ENCODE measurements at places on chromosomes 1 and 21.

- no peak for DNase-seq
These were observed 10.6 kb upstream of the F3 start for GRCh38 chr1:94552071-94552586.

GRCh38 chr1:156479093-156480015 is 21.2 kb downstream of the MEF2D start:
- DNase-seq: no peak

GRCh38 chr1:245768596-245768995 is 613.8 kb downstream of the KIF26B start:
- DNase-seq: no peak

- DNase-seq: no peak
These were observed 54.1 kb upstream of the TRIM67 start for GRCh38 chr1:231107600-231108326.

DNA sequence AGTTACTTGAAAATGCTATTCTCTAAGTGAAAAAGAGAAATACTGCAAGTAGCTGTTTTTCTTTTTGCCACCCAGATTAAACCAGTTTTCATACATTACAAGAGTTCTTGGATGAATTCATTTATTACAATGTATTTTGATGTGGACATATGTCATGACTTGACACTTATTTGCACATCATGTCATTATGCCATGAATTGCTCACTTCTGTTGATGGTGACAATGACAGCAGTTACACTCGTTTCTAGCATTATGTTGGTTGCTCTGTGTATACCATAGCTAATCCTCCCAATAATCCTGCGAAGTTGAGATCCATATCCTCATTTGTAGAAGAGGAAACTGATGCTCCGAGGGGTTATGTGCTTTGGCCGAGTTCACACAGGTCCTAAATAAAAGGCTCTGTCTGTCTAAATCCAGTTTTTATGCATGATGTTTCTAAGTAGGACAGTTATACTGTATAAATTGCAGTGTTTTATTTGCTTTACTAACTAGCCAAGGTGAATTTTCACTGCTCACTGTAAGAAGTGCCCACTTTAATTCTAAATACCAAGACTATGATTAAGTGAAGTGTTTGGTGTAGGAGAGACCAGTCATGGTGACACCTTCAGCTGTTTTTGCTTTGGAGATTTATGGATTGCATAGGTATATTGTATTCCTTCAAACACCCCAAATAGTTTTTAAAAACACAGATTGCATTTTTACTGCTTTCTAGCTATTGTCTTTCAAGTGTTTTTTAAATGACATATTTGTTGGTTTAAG is 56.7 kb downstream of the PRDM2 start:
- DNase-seq: no peak

GRCh38 chr1:185170291-185170848 is 13.4 kb downstream of the SWT1 start:
- DNase-seq: peak; percentile 28

DNA sequence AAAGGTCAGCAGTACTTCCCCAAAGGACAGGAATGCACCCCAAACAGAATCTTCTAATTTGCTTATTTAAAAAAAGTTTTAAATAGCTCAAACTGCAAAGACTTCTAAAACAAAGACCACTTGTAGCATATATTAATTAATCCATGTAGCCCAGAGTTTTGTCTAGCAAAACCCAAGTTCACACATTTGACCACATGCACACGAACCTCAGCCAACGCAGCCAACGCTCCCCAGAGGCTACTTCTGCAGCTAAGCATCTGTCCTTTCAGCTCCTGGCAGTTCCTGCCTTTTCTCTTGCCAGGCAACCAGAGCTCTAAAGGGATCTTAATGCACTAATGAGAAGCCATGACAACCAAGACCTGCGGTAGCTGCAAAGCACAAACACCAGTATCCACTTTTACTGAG is 89.6 kb downstream of the RERE start:
- DNase-seq: no peak

DNA sequence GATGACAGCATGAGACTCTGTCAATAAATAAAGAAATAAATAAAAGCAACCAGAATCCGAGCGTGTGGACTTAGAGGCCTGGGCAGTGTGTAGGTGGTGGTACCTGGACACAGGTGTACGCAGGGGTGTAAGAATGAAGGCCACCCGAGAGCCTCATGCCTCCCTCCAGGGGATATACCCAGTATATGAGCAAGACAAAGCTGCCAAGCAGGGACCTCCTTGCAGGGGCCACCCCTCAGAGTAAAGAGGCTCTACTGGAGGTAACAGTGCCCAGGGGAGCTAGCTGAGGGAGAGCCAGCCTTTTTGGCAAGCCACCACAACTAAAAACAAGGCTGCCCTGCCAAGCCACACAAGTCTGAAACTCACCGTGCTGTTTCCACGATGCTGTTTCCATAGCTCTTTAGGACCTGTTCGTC is 179.2 kb upstream of the RAB4A start:
- DNase-seq: no peak

DNA sequence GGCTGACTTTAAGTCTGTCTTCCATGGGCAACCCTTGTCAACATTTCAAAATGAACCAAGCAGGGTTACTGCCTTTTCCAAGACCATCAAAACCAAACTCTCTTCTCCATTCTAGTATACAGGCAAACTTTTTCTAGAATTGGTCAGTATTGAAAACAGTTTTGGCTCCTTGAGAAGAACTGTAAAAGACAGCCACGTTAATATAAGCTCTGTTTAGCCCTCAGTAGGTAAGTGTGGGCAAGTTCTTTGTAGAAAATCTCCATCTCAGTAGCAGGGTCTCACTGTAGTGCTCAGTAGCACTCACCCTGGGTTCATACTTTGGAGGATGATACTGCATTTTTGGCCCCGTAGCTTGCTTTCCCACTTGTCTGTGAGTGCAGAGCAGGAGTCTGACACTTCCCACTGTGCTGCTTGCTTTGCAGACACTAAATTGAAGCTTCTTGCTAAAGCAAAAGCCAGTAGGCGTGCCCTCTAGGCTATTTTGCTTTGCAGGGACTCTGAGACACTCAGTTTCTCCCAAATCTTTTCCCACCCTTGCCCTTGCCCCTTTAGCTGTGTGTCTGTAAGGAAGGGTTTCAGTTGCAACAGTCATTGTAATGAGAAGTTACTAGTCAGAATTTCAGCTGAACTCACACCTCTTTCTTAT is 34.3 kb upstream of the CACYBP start:
- DNase-seq: no peak

GRCh38 chr1:200282497-200283122 is 127.2 kb downstream of the ZNF281 start:
- no peak for DNase-seq

- DNase-seq: peak; percentile 75
These were observed 25.0 kb upstream of the LAPTM5 start for GRCh38 chr1:30782361-30783255.

DNA sequence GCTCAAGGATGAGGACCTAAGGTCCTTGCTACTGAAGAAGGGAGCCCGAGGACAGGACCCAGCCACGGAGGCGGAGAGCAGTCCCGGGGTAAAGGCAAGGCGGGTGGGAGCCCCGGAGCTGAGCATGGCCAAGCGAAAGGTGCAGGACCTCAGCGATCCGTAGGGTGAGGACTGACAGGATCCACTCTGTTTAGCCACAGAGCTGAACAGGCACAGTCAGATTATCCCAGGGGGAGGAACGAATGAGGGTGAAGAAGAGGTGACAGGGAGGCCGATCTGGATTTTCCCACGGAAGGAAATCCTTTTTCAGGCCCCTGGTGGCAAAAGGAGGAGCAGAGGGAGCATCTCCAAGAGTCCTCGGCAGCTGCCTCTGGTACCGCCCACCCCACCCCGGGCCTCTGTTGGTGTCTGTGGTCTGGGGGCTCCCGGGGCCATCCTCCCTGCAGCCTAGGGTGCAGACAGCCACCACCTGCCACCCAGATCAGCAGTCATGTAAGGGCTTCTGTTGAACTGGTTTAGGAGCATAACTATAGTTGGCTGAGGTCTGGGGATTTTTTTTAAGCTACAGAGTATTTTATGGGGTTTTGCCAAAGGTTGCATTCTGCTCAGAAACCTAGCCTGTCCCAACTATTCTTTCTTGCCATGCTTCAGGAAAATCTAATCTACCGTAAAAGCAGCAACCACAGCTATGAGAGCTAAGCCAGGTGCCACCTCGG is 32.3 kb upstream of the LBR start:
- DNase-seq: no peak

- no peak for DNase-seq
These were observed 387.3 kb downstream of the RYR2 start for GRCh38 chr1:237429252-237429651.

- DNase-seq: no peak
These were observed 35.2 kb downstream of the GRIK1 start for GRCh38 chr21:29904359-29905282.

- DNase-seq: no peak
These were observed 43.5 kb upstream of the ZNF644 start for GRCh38 chr1:91065337-91065736.

DNA sequence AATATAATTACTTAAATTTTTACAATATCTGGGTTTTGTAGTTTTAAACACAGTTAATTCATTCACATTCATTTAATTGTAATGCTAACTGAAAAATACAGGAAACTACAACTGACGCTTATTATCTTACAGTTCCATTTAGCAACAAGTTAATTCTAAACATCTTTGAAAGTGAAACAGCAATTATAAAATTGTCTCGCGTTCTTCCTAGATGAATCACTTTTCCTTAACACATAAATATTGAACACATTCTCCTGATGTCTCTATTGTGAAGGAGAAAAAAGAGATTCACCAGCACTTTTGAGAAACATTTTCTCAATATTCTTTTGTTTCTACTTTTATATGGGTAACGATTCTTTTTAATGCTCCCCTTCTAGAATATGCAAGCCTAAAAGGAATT is 6.4 kb downstream of the PTGFR start:
- DNase-seq: no peak

DNA sequence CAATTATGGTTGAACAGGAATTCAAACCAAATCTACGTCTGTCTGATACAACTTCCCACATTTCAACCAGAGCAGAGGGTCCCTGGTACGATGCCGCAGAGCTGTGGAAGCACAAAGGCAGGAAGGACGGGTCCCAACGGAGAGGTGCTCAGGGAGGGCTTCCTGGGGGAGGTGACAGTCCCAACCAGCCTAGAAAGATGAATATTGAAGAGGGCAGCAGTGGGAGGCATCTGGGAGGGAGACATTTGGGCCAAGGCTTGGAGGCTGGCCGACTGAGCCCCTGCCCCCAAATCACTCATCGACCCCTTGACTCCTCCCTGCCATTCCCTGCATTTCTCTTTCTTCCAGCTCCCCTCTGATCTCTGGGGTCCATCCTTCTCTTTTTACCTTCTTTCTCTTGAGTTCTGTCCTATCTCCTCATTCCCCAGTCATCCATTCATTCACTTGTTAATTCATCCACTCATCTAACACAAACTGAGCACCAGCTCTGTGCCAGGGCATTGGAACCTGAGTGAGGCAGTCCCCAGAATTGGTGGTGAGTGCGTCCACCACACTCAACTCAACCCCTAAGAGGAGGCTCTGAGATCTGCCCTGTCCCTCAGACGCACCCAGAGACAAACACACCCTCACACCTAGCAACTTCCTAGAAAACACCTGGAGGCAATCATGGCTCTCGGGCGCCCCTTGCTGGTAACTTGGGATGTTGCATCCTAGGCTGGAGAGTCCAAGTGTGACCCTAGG is 13.2 kb upstream of the CELA3B start:
- peak; percentile 29 for DNase-seq

DNA sequence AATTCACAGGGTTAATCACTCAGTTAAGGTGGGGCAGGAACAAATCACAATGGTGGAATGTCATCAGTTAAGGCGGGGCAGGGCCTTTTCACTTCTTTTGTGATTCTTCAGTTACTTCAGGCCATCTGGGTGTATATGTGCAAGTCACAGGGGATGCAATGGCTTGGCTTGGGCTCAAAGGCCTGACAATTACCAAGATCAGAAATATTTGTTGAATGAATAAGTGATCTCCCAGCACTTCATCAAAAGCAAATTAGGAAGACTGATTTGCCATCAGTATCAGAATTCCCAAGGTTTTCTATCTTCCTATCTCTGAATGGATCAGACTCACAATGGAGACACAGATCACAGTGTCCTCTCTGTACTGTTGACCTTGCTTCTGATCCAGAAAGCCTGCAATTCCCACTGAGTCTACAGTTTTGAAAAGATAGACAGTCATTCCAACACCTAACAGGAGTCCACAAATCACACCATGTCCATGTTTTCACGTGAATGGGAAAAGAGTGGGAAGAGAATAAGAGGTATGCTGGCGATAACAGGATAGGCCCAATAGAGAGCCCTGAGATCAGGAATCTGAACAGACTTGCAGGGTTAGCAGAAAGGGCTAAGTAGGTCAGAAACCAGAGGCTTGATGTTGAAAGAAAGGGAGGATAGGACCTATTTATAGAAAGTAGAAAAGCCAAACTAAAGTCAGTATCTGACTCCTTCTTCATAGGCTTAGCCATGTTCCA is 75.3 kb downstream of the KCNK1 start:
- DNase-seq: no peak

DNA sequence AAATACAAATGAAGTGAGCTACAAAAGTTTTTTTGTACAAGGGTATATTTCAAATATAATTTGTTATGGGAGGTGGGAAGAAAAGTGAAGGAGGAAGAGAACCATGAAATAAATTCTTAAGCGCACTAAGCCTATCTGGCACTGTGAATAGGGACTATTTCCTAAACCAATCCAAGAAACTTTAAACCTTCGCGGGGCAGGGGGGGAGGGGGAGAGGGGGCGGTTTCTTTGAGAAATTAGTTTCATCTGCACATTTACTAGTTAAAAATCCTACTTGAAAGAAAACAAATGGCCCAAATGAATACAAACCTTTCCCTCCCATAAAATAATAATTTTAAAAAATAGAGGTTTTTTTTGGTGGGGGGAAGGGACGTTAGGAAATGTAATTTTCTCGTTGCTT is 364 bp downstream of the GOLPH3L start:
- DNase-seq: peak; percentile 3

DNA sequence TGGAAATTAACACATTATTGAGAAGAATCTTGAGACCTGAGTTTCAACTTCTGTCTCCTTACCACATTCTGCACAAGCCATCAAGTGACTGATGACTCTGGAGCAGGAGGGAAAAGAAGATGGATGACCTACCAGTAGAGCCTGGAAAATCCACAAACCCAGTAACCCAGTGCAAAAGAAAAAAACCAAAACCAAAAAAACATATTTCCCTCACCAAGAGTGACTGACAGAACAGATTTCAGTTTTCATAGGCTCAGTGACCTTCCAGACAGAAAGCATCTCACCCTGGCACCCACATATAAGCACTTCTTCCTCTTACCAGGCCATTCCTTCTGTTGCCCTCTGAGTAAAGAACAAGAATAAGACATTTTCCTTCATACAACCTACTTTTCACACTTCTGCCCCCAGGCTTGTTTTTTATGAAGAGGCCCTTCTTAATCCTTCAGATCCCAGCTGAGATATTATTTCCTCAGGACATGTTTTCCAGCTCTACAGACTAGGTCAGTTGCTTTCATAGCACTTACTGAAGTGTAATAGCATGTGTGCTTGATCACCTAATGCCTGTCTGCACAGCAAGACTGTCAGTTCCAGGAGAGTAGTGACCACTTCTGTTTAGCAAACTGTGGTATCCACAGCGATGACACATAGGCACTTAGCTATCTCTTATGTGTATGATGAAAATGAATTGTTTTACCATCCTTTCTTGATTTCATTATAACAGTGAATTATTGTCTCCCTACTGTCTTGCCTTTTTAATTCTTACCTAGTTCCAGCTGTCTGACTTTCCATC is 4.0 kb downstream of the TSACC start:
- DNase-seq: no peak

Measured in NCI-H774 (cell line).